ENCODE measurements at places on chromosomes 11 and 22. TPM values are rescaled to one million over a fixed set of nuclear protein-coding genes. Genes with fewer than 3 reads are reported as not detected.
A peak's percentile ranks its signal among the peaks of the same experiment; 100 is the strongest.

SLC22A25 gene
- not detected for total RNA-seq

ENTHD1 gene
- total RNA-seq: not detected

DHCR7 gene
- 36.7 TPM for total RNA-seq

METTL15 gene
- 27.9 TPM for total RNA-seq

DNAJB13 gene
- total RNA-seq: not detected

FOLR2 gene
- total RNA-seq: not detected

TEX54 gene
- not detected for total RNA-seq

- H3K36me3 ChIP-seq: no peaks in the 10 kb centered on the region
- H3K4me1 ChIP-seq: peaks cover 6% of the 10 kb centered on the region
- DNase-seq: peak; percentile 88
Observed at GRCh38 chr22:30763815-30764673, 69.4 kb downstream of the OSBP2 start.

DNA sequence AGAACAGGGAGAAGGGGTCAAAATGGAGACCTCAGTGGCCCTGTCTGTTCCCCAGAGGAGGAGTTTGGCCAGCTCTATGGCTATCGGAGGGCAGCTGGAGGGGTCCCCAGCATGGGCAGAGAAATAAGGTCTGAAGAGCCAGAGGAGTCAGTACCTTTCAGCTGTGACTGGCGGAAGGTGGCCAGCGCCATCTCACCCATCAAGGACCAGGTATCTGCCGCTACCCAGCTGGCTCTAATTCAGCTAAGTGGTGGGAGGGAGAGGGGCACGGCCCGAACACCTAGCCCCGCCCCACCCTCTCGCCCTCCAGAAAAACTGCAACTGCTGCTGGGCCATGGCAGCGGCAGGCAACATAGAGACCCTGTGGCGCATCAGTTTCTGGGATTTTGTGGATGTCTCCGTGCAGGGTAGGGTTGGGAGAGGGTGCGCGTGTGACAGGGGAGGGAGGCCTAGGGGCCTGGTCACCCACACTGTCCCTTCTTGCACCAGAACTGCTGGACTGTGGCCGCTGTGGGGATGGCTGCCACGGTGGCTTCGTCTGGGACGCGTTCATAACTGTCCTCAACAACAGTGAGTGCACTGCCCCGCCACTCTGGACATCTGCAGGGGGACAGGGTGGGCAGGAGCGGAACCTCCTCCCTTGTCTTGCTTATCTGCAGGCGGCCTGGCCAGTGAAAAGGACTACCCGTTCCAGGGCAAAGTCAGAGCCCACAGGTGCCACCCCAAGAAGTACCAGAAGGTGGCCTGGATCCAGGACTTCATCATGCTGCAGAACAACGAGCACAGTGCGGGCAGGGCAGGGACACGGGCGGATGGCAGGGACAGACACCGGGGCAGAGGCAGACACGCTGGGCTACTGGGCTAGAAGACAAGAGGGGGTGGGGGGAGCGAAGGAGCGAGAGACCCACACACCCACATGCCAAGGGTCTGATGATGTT is 2.8 kb downstream of the CTSW start:
- no peak for DNase-seq
- peaks cover 4% of the 10 kb centered on the region for H3K4me1 ChIP-seq
- H3K36me3 ChIP-seq: peaks cover 4% of the 10 kb centered on the region
- no peak overlapping the region for H3K4me3 ChIP-seq

DNA sequence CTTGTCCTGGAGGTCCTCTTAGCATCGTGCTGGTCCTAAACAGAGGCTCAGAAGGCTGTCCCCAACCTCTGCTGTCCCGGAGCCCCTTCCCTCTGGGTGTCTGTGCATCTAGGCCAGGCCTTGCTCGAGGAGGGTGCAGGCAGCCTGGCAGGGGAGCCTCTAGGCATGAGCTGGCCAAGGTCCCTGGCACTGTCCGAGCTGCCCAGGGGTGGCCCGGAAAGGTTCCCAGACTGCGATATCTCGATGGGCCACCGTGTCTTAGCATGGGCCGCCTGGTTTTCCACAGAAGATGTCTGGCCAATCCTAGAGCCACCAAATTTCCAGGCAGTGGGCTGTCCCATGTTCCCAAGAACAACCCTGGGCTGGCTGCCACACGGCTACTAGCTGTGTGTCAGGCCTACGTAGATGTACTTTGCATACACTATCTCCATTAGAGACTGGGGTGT is 24.6 kb upstream of the SMIM38 start:
- no peak for DNase-seq
- no peaks in the 10 kb centered on the region for H3K36me3 ChIP-seq
- no peak overlapping the region for H3K4me3 ChIP-seq
- peaks cover 6% of the 10 kb centered on the region for H3K4me1 ChIP-seq

DNA sequence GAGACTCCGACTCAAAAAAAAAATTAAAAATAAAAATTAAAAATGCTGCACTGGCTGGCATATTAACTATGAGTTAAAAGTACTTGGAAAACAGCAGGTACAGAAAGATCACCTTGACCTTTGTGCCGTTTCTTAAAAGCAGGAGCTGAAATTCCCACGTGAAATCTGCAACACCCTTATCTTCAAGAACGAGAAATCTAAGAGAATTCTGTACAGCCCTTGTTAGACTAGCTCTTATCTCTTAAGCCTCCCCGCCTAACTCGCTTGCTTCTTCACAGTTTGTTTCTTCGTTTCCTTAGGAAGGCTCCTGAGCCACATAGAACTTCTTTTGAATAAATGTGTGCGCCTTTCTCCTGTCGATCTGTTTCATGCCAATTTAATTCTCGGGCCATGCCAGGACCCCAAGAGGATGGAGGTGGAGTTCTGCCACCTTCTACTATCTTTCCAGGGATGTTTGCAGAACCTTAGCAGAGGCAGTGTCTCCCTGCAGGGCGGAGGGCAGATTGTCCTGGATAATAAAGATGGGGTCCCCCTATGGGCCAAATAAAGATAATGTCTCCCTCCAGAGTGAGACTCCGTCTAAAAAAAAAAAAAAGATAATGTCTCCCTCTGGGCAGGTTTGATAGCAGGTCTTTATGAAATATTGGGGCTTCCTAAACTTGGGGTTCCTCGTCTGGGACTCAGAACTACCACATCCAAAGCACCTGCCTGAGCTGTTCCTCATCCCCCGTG is 27.4 kb upstream of the SYT8 start:
- no peaks in the 10 kb centered on the region for H3K27me3 ChIP-seq
- H3K27ac ChIP-seq: no peak overlapping the region
- H3K4me3 ChIP-seq: no peak overlapping the region
- H3K36me3 ChIP-seq: no peaks in the 10 kb centered on the region
- H3K4me1 ChIP-seq: no peaks in the 10 kb centered on the region
- DNase-seq: no peak

DNA sequence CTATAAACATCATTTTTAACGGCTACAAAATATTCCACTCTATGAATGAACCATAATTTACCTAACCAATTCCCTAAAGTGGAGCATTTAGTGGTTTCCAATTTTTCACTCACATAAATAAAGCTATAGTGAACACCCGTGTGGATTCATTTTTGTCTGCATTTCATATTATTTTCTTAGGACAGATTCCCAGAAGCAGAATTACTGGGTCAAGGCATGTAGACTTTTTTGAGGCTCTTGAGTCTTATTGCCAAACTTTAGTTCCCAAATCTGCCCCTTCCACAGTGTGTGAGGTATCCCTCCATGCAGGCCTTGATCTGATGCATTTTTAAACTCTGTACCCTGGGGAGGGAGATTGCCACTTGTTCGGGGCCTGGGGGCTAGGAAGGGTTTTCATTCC is 198.2 kb downstream of the TENM4 start:
- H3K4me3 ChIP-seq: no peak overlapping the region
- no peak overlapping the region for H3K27ac ChIP-seq
- H3K36me3 ChIP-seq: no peaks in the 10 kb centered on the region
- H3K4me1 ChIP-seq: peaks cover 18% of the 10 kb centered on the region
- H3K27me3 ChIP-seq: no peaks in the 10 kb centered on the region

- DNase-seq: no peak
- no peaks in the 10 kb centered on the region for H3K27me3 ChIP-seq
- no peak overlapping the region for H3K27ac ChIP-seq
Observed at GRCh38 chr22:24926849-24927579, 19.5 kb downstream of the LHFPL7 start.

GRCh38 chr22:39943337-39943736 is 16.9 kb upstream of the TMA7B start:
- DNase-seq: peak; percentile 61
- H3K36me3 ChIP-seq: no peaks in the 10 kb centered on the region
- H3K4me3 ChIP-seq: no peak overlapping the region
- H3K27ac ChIP-seq: no peak overlapping the region

GRCh38 chr11:28323621-28324020 is 215.4 kb downstream of the METTL15 start:
- DNase-seq: no peak
- peaks cover 14% of the 10 kb centered on the region for H3K4me1 ChIP-seq
- H3K27me3 ChIP-seq: no peaks in the 10 kb centered on the region
- no peaks in the 10 kb centered on the region for H3K36me3 ChIP-seq

- no peaks in the 10 kb centered on the region for H3K27me3 ChIP-seq
- H3K36me3 ChIP-seq: no peaks in the 10 kb centered on the region
Observed at GRCh38 chr11:70060611-70061293, 17.4 kb upstream of the ANO1 start.

DNA sequence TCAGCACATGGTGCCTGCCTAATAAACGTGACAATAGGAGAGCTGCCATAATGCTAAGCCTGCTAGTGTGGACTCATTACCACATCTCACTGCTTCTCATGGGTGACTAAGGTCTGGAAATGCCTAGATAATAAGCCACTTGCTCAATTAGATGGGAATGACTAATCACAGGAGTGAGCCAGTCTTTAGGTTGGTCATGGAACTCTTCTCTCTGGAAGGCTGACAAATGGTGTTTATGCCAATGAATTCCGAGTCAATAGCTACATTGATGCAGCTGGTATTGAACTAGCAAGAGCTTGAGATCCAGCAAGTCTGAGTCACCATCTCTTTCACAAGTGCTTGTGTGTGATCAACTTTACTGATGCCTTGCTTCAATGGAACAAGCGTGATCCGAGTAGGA is 334.9 kb downstream of the OPCML start:
- H3K4me1 ChIP-seq: no peaks in the 10 kb centered on the region
- no peaks in the 10 kb centered on the region for H3K36me3 ChIP-seq
- H3K4me3 ChIP-seq: no peak overlapping the region
- H3K27me3 ChIP-seq: no peaks in the 10 kb centered on the region
- no peak for DNase-seq
- no peak overlapping the region for H3K27ac ChIP-seq

DNA sequence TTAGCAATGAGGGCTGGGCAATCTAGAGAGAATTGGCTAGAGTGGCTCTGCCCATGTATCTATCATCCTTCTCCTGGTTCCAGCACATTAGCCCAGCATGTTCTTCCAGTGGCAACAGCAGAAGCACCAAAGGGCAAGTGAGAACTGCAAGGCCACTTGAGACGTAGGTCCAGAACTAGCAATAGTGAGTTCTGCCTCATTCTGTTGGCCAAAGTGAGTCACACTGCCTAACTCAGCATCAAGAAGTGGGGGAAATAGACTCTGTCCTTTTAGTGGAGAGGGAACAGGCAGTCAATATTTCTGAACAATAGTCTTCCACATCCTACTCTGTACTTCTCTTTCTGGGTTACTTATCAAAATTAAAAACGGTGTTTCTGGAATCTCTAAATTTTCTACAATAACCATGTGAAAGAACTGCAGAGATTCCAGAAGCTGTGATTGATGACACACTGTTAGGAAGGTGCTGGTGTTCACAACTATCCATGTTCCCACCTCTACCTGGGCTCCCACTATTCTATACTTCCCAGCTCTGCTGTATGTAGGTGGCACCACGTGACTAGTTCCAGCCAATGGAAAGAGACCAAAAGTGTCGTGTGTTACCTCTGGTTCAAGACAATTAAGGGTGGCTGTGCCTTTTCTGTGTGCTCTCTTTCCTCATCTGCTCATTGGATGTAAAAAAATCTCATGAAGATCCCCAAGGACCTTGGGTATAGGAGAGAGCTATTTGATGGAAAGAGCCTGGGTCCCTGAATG is 23.4 kb upstream of the GRK3 start:
- H3K27ac ChIP-seq: no peak overlapping the region
- no peaks in the 10 kb centered on the region for H3K27me3 ChIP-seq
- no peak for DNase-seq
- H3K4me1 ChIP-seq: peaks cover 4% of the 10 kb centered on the region
- no peak overlapping the region for H3K4me3 ChIP-seq

- no peaks in the 10 kb centered on the region for H3K36me3 ChIP-seq
- peaks cover 40% of the 10 kb centered on the region for H3K4me1 ChIP-seq
- H3K27ac ChIP-seq: no peak overlapping the region
- no peak overlapping the region for H3K4me3 ChIP-seq
- DNase-seq: no peak
Observed at GRCh38 chr11:119974467-119974866, 163.4 kb downstream of the TRIM29 start.

All from neural progenitor cell (in vitro differentiated cells).